ENCODE measurements at places on chromosomes 3 and 15.

GRCh38 chr15:77346245-77347036 lies 73.5 kb downstream of the PEAK1 start:
- DNase-seq: no peak

DNA sequence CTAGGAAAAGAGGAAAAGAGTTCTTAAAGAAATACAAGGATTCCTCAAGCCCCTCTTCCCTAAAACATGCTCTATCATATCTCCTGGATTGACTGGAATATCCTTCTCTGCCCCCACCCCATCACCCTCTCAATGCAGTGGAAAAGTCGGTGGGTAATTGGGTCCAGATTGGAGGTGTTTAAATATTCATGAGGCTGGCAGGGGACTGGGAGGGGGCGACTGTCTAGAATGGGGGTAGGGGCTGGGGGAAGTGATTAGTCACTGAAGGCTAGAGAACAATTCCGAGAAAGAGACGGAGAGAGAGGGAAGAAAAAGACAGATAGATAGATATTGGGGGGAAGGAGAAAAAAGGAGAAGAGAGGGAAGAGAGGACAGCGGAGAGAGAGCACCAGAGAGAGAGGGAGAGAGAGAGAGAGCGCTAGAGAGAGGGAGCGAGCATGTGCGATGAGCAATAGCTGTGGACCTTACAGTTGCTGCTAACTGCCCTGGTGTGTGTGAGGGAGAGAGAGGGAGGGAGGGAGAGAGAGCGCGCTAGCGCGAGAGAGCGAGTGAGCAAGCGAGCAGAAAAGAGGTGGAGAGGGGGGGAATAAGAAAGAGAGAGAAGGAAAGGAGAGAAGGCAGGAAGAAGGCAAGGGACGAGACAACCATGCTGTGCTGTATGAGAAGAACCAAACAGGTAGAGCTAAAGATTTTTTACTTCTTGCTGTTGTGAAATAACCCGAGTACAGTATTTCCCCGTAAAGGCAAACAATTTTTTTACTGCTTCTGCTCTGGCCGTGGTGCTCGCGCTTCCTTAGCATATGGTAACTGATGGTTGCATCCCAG lies at the start of gene GAP43:
GAP43 (plus strand) TSS at position 467 of the 825 bp plus-strand sequence; CDS start at position 647, 180 bp downstream.
- DNase-seq: peak; percentile 70

DNA sequence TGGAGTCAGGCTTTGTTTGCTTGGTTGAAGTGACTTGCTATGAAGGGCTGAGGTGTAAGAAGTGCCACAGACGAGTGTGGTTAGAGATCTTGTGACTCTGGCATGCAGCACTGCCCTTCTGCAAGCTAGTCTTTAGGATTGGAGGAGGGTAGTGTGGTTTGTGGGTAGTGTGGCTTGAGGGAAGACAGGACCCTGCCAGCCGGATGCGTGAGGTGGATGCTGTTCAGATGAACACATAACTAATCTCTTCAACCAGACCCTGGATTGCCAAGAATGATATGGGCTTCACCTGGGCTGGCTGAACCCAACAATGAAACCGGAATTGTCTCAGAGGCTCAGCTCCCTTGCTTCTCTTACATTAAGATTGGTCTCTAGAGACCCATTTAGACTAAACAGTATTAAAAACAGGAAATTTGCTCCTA lies 32.7 kb downstream of the STARD9 start:
- DNase-seq: no peak

DNA sequence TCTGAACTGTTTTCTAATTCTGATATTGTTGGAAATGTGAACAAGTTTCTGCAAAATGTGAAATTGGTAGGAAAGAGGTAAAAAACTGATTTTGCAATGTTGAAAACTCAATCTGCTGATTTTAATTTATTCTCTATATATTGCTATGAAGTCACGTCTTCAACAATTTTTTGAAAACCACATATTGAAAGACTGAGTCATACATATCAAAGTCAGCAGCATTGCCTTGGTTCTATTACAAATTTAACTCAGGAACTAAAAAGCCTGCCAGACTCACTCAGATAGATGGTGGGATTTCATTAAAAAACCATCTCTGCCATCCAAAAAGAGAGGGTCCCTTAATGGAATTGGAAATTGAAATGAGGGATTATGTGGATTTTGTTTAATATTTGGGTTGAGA lies 351.4 kb downstream of the CNTN3 start:
- DNase-seq: no peak

GRCh38 chr15:51024735-51025453 lies 69.8 kb downstream of the TNFAIP8L3 start:
- no peak for DNase-seq

DNA sequence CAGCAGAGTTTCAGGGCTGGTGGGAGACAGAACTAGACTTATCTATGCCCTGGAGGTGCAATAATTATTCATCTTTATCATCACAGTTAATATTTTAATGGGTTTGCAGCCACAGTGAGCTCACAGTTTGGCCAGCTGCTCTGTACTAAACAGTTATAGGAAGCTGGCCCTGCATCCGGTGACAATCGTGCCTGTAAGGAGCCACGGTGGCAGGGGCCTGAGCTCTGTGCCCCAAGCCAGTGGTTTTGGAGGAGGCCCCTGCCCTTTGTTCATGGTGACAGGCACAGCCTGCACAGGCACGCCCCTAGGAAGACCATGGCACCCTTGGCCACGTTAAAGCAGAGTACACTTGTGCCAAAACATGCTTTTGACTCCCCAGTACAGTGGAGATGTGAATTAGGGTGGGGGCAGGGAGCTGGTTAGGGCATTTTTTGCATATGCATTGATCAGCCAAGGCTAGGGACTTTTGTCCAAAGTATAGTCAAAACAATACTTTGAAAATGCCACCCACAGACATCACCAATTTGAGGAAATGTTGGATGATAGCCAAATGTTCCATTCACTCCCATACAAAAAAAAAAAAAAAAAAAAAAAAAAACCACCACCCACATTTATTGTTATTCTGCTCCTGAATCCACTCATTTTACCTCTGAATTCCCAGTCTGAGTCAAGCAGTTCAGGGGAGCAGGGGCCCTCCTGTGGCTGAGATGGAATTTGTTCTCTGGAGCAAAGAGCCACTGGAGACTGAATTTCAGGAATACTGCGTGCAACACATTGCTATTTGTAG lies 3.4 kb upstream of the RFTN1 start:
- no peak for DNase-seq

GRCh38 chr15:48777645-48778330 lies 33.1 kb downstream of the CEP152 start:
- peak; percentile 10 for DNase-seq

DNA sequence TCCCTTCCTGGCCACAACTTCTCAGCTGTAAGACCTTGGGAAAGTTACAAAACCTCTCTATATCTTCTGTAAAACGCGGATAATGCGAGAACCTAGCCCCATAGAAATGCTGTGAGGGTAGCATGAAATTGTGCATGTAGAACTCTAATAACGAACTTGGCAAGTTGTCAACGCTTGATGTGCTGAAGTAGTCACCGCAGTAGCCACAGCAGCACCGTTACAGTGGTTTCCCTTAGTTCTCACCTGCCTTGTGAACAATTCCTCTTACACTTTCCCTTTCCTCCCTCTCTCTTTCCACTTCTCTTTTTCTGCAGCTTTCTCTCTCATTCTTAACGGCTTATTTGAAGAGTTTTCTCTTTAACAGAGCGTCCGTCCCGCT lies 447 bp upstream of the SHQ1 start:
- no peak for DNase-seq

GRCh38 chr15:44882499-44882968 lies 74.0 kb upstream of the TERB2 start:
- no peak for DNase-seq

GRCh38 chr3:41200669-41201021 lies 1.3 kb downstream of the CTNNB1 start:
- no peak for DNase-seq

- no peak for DNase-seq
These were observed 27.0 kb downstream of the SUCNR1 start for GRCh38 chr3:151900460-151900859.

DNA sequence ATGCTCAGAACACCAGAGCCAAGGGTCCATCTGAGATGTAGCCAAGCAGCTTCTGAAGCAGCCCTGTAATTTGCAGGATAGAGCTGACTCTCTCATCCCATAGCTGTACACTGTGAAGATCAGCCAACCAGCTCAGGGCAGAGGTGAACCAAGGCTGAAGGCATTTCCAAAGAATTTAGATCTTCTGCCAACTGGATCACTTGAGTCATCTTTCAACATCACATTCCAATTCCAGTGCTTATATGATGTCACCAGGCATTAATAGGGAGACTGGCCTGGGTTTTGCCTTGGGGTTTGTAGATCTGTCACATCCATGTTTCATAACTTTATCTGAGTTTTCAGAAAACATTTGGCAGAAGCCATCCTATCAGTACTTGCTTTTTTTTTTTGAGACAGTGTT lies 98.2 kb downstream of the NR2F2 start:
- DNase-seq: peak; percentile 82

DNA sequence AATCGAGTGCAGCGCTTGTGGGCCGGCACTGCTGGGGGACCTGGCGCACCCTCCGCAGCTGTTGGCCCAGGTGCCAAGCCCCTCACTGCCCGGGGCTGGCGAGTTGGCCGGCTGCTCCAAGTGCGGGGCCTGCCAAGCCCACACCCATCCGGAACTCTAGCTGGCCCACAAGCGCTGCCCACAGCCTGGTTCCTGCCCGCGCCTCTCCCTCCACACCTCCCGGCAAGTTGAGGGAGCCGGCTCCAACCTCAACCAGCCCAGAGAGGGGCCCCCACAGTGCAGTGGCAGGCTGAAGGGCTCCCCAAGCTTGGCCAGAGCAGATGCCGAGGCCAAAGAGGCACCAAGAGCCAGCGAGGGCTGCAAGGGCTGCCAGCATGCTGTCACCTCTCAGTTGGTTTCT lies 73.4 kb downstream of the PLXNA1 start:
- no peak for DNase-seq

GRCh38 chr15:95127356-95127755 lies 896.0 kb downstream of the MCTP2 start:
- peak; percentile 55 for DNase-seq

- DNase-seq: no peak
These were observed 24.1 kb downstream of the CX3CR1 start for GRCh38 chr3:39255503-39256325.

GRCh38 chr3:8444883-8445282 lies 56.7 kb upstream of the LMCD1 start:
- no peak for DNase-seq

GRCh38 chr3:177039490-177040274 lies 157.6 kb downstream of the TBL1XR1 start:
- no peak for DNase-seq

DNA sequence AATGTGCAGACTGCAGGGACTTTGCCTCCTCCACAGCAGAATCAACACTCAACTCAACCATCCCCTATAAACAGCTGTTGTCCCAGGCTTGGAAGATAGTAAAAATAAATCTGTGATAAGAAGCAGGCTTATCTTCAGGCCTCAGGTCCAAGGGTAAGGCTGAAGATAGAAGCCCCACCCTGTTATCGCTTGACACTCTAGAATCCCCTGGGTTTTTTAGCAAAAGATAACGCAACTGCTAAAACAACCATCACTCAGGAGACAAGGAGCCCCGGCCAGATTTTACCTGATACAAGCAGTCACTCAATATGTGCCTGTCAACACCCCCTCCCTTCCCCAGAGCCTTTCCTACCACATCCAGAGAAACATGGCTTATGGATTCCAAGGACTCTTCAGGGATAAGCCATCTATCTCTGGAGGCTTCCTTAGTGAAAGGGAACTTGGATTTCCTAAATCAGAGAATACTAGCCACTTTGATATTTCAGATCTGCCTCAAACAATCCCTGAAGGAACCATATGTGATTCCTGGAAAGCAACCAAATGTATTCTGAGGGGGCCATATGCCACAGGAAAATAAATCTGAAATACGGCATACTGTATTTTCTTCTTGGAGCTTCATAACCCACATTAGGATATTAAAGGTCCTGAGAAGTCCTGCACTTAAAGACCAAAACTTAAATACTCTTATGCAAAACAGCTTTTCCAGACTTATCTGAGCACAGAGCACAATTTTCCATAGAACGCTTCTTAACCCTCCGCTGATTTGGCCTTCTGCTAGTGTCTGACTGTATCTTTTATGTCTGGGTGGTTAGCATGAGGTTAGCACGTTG lies 60.4 kb downstream of the LYZL4 start:
- DNase-seq: no peak

- DNase-seq: no peak
These were observed 46.3 kb upstream of the VPS8 start for GRCh38 chr3:184765730-184766074.

GRCh38 chr3:141049681-141050080 lies 1.5 kb upstream of the SPSB4 start:
- DNase-seq: no peak

GRCh38 chr3:13404626-13405452 lies 15.3 kb downstream of the NUP210 start:
- DNase-seq: no peak

- no peak for DNase-seq
These were observed 675 bp downstream of the TSEN2 start for GRCh38 chr3:12484983-12485327.

GRCh38 chr3:160434071-160434470 lies 15.5 kb downstream of the TRIM59 start:
- DNase-seq: peak; percentile 40

- DNase-seq: no peak
These were observed 27.9 kb downstream of the EIF1B start for GRCh38 chr3:40337136-40338108.

DNA sequence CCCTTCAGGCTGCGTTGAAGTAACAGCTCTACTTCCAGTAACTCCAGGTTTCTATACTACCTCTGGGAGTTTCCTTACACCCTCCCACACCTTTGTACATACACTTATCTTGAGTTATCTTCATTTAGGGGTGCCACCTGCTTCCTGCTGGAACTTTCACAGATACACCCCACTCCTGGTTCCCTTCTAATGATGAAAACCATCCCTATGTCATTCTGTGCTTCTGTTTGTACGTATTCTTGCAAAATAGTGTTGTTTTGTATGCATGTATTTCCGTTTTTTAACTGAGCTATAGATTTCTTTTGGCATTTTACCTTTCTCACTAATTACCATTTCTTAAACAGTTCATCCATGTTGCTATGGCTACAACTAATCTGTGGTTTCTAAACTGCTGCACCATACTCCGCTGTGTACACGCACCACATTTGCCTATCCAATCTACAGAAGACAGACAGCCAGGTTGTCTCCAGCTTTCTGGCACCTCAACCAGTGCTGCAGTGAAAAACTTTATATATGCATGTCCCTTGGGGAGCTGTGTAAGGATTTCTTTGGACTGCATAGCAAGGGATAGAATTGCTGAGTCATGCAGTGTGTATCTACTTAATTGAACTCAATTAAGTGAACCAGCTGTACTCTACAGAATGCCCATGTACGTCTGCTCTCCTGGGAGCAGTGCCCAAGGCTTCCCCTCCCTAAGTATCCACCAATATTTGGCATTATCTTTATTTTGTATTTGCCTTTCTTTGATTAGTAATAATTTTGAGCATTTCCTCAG lies 61.4 kb upstream of the ST8SIA2 start:
- no peak for DNase-seq

GRCh38 chr3:179452872-179453271 lies 1.6 kb upstream of the GNB4 start:
- DNase-seq: no peak
